Putamen (tissue), 1 donor: ENCODE measurements at places on chromosomes 1 and 21.

DNA sequence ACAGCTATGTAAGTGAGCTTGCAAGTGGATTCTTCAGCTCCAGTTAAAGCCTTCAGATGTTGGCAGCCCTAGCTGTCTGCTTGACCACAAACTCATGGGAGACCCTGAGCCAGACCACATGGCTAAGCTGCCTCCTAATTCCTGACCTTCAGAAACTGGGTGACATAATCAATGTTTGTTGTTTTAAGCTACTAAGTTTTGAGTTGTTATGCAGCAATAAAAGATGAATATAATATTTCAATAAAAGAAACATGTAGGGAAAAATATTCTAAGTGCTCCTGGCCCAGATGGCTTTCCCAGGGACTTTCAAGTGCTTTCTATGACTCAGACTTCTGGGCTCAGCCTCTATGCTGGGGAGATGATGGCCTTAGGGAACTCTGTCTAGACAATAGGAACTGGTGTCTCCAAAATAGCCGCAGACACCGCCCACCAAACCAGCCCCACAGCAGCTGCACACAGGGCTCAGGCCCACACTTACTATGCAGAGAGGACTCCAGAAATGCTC lies 20.3 kb upstream of the AZIN2 start:
- peak; percentile 69 for DNase-seq

GRCh38 chr1:68313735-68314134 lies 81.4 kb upstream of the WLS start:
- no peak for DNase-seq

DNA sequence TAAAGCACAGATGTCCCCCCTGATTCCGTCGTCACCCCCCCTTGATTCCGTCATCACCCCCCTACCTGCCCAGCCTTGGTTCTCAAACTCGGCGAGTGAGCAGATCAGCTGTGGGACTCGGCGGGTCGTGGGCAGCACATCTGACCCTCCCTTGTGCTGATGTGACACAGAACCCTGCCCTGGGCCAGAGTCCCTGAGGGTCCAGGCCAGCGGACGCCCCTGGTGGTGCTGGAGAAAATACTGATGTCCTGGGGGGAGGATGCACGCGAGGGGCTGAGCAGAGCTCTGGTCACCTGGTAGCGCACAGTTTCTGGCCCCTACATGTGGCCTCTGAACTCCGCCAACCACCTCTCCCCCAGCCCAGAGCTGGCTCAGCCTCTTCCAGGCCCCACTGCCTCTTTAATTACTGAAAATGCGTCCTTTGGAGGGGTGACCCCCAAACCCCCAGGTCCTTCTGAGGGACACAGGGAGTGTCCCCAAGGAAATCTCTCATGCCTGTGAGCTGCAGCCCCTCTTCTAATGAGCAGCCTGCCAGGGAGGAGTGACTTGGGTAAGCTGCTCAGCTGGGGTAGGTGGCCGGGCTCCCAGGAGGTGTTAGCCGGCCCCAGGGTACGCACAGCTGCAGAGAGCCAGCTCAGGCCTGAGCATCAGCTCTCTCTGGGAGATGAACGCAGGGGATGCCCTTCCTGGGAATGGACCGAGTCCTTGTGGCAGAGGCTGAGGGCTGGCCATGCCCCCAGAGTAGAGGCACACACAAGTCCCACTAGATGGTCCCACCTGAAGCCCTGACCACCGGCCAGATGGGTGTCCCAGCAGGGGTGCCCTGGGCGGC lies 129.5 kb upstream of the ARHGEF16 start:
- DNase-seq, result no peak

GRCh38 chr1:239354231-239354630 lies 32.1 kb upstream of the CHRM3 start:
- no peak for DNase-seq

DNA sequence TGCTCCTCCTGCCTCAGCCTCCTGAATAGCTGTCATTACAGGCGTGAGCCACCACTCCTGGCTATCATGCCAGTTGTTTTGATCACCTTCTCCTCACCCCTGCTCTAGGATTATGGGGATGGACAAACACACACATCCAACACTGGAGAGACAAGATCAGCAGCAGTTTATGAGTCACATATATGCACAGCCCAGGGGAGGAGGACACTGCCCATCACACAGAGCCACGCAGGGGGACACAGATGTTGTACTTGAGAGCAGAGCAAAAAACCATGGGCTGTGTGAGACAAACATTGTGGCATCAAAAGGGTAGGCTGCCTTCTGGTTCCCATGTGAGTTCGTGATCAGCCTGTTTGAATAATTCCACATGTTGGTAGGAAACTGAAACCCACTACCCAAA lies 32.1 kb downstream of the EDARADD start:
- DNase-seq, result no peak

GRCh38 chr21:45846373-45847160 lies 135.0 kb upstream of the COL6A1 start:
- DNase-seq, result peak; percentile 20

DNA sequence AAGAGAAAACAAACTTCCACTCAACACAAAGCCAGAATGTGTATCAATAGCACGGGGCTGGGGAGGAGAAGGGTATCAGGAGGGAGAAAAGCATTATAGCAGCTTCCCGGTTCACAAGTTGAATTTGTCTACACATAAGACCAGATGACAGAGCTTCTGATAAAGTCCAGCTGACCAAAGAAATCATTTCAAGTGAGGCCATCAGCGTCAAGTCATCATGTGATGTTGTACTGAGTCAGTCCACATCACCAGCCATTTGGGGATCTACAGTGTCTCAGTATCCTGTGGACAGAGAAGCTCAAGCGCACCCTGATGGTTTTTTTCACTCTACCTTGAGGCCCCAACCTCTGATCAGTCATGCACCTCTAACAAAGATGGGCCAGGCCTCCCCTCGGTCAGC lies 33.0 kb downstream of the SETD4 start:
- DNase-seq, result no peak

- DNase-seq, result peak; percentile 62
Observed at GRCh38 chr1:151372058-151372934, at the start of gene SELENBP1. SELENBP1 (minus strand) TSS chr1:151372705; CDS start chr1:151372641, 64 bp downstream.

- no peak for DNase-seq
Observed at GRCh38 chr1:155946633-155947219, 5.3 kb downstream of the RXFP4 start.

DNA sequence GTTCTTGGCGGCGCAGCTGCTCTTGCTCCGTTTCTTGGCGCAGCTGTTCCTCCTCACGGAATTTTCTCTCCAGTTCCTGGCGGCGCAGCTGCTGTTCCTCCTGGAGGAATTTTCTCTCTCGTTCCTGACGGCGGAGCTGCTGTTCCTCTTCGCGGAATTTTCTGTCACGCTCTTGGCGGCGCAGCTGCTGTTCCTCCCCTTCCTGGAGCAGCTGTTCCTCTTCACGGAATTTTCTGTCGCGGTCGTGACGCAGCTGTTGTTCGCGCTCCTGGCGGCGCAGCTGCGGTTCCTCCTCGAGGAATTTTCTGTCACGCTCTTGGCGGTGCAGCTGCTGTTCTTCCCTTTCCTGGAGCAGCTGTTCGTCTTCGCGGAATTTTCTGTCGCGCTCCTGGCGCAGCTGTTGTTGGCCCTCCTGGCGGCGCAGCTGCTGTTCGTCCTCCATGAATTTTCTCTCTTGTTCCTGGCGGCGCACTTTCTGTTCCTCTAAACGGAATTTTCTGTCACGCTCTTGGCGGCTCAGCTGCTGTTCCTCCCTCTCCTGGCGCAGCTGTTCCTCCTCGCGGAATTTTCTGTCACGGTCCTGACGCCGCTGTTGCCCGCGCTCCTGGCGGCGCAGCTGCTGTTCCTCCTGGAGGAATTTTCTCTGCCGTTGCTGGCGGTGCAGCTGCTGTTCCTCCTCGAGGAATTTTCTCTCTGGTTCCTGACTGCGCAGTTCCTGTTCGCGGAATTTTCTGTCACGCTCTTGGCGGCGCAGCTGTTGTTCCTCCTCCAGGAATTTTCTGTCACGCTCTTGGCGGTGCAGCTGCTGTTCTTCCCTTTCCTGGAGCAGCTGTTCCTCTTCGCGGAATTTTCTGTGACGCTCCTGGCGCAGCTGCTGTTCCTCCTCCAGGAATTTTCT lies 7.0 kb downstream of the TCHH start:
- DNase-seq, result no peak

GRCh38 chr1:67629370-67630075 lies 55.5 kb upstream of the GADD45A start:
- DNase-seq, result no peak

DNA sequence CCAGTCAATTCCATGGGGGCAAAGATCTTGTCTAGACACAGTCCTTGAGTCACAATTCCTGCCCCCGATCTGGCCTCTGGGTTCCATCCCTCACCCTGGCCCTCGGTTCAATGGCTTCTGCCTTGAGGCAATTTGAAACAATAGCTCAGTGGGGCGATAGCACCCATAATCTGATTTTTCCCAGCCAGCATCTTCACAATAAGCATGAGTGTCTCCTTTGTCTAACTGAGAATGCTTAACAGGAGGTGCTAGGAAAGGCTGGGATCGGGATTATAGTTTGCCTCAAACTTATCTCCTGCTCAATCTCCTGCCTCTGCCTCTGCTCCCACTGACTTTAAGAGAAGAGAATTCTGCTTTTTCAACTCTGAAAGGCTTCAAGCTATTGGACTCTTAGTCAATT lies 293.9 kb upstream of the PROX1 start:
- DNase-seq, result no peak

GRCh38 chr1:108645564-108646184 lies 15.2 kb downstream of the HENMT1 start:
- no peak for DNase-seq

DNA sequence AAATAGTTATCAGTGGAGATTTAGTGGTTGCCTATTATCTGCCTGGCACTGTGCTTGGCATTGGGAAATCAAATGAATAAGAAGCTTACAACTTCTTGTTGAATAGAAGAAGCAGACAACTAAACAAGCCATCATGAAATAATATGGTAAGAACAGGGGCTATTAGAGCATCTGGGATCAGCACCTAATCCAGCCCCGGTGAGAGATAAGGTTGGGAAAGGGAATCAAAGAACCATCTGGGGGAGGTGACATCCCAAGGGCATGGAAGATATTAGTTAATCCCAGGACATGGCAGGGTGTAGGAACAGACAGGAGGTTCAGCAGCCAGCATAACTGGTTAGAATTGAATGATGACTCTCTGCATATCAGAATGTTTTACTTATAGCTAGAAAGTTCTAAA lies 36.3 kb upstream of the SUCO start:
- DNase-seq, result no peak

- no peak for DNase-seq
Observed at GRCh38 chr1:2411801-2412394, 466 bp downstream of the PEX10 start.

- DNase-seq, result peak; percentile 77
Observed at GRCh38 chr1:156090840-156091188, 8.5 kb upstream of the MEX3A start.

- no peak for DNase-seq
Observed at GRCh38 chr1:87274851-87275250, 53.8 kb upstream of the LMO4 start.
